Stimulated activated CD8-positive, alpha-beta memory T cell treated with anti-CD3 and anti-CD28 coated beads, Interleukin-4, amount 100 ng/mL, for 1 hour (primary cell): ENCODE measurements at places on chromosomes 1 and 21.

- DNase-seq = no peak
These were observed 130.2 kb downstream of the LMX1A start for GRCh38 chr1:165226326-165226725.

GRCh38 chr21:36663033-36663855 is 35.7 kb upstream of the SIM2 start:
- DNase-seq = no peak

GRCh38 chr1:204495078-204495753 is 611 bp upstream of the PIK3C2B start:
- no peak for DNase-seq

DNA sequence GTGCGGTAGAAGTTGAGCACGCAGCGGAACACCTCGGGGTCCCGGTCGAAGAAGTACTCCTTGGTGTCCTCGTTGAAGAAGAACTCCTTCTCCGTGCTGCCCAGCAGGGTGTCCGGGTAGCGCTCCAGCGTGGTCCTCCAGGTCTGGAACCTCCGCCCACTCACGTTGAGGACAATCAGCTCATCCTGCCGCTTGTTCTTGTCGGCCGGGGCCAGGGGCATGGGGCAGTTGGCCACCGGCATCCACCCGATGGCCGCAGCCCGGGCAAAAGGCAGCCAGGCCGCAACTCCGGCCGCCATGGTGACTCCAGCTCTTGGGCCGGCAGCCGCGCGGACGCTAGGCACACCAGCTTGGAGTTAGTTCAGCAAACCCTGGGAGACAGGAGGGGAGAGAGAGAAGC is 7.0 kb downstream of the KCND3 start:
- DNase-seq = no peak

GRCh38 chr1:24859063-24860010 is 70.7 kb downstream of the RUNX3 start:
- no peak for DNase-seq

DNA sequence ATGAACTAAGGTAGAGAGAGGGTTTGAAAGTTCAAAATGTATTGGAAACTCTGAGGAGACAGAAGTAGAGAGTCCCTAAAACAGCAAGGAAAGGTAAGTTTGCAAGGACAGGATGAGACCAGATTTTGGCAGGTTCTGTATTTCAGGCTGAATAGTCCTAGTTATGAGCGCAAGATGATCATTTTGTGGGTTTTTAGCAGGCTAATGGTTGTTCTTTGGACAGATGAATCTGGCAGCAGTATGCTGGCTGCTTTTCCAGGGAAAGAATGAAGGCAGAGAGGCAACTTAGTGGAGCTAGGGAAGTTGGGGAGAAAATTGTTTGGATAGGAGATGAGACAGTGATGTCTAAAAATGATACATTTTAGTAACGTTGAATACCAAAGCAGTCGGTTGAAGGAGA is 243.5 kb upstream of the NRIP1 start:
- DNase-seq = no peak

DNA sequence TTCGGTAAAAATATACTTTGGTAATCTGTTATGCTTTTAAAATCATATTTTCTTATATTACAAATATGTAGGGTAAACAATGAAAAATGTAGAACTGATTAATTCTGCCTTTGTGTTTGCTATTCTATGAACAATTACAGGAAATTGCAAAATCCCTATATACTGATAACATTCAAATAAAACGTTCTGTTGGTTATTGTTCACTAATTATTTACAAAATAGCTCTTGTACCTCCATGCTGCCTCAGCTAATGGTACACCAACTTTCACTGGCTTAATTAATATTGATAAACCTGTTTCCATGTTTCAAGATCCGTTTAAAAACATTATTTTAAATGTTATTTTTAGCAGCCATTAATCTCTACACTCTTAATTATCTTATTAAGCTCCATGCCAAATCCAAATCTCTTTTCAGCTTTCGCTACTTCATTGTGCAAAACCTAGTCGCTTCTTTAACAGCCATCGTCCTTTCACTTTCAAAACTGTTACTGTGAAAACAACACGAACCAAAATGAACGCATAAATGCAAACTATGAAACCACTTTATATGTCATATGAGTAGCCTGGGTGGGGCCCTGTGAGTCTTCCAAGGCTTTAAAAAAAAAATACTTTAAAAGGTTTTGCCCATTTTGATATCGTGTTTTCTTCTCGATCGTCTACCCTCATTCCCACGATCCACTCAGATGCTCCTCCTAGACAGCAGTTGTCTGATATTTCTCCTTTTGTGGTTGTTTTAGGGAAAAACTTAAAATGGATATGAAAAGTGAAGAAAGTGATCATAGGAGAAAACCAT is 807.1 kb downstream of the USP25 start:
- no peak for DNase-seq

DNA sequence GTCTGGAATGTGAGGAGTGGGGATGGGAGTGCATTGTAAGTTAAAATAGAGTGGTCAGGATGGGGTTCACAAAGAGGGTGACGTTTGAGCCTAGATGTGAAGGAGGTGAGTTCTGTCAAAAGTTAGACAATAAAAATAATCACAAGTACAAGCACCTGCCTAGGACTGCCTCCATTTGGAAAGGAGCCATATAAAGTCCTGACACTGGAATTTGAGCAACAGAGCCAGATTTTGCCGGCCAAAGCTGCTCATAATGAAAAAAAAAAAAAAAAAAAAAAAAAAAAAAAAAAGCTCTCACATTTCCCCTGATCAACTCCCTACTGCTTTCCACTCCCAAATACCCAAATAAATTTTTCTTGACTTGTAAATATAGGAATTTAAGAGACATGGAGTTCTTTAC is 4.1 kb downstream of the PALMD start:
- no peak for DNase-seq

- no peak for DNase-seq
These were observed 6.2 kb upstream of the FYB2 start for GRCh38 chr1:56825436-56825835.

DNA sequence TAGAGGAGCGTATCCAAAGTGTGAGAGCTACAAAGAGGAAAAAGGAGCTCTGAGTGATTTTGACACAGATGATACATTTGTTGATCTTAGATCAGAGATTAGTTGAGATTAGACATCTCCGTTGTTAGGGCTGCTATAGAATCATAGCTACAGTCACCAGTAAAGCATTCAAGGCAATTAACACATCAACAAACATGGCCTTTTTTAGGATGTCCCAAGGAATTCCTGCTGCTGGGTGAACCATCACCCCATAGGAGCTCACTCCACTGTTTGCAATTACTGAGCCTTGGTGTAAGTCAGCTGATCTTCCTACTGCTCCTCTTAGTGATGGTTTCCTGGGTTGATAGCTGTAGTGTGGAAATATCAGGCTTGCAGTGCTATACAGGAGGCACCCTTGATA is 6.7 kb upstream of the RSRP1 start:
- DNase-seq = no peak

DNA sequence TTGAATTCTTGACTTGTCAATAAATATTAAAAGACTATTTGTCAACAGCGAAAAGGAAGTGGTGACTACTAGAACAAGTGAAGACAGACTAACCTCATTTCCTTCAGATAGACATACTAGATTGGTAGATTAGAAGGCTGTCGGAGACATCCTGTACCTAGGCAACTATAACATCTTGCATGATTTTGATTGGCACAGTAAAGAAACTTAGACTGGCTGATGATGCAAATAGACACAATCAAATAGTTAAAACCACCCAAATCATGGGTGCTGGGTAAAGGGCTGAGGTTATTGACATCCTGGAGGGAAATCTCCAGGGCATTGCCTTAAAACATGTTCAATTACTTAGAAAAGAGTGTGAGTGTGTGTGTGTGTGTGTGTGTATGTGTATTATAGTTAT is 85.9 kb upstream of the EDEM3 start:
- no peak for DNase-seq

DNA sequence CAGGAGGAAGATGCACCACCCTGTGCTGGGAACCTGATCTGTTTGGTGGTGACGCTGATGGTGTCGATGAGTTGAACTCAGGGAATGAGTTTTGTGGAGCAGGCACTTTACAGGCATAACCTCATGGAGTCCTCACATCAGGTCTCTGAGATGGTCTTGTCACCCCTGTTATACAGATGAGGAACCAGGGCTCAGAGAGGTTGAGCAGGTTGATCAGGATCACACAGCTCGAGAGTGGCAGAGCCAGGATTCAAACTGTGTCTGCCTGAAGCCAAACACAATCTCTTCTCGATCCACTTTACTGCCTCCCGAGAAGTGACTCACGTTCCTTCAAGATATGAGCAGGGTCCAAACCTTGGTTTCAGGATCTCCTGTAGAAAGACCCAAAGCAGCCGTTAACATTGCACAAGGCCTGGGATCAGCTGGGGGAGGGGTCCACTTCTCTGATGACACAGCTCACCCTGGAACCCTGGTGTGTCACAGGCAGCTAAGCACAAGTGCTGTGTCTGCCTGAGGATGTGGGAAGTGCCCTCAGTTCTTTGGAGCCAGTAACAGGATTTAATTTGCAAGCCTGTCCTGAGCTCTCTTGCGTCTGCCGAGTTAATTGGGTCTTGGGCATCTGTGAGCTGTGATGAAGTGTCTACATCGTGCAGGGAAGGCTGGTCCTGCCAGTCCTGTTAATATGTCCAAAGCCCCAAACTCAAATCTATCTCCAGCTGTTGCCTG is 65.4 kb upstream of the STUM start:
- DNase-seq = no peak

- DNase-seq = no peak
These were observed 4.8 kb downstream of the KCNA2 start for GRCh38 chr1:110601332-110601731.

GRCh38 chr1:62175568-62176179 is 19.0 kb upstream of the L1TD1 start:
- no peak for DNase-seq

DNA sequence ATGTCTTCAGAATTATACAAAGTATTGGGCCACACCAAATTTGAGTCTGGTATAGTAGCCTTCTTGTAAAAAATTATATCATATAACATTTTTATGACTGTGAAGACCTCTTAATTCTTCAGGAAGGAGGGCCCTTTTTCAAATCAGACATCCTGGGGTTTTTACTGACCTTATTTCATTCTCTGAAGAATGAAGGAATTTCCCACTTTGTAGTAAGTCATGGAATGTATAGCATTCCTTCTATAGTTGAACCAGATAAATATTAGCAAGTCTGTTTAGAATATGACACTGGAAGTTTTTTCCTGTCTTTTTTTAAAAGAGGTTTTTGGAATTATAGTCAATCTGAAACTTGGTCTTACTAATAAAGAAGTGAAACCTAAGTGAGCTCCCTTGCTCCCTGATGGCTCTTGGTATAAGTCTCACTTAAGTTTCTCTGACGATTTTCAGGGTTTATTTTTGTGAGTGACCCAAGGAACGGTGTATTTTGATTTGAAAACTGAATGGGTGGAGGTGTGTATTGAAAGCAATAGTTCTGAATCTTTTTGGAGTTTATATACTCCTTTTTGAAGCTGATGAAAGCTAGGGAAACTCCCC is 23.7 kb downstream of the SNX27 start:
- no peak for DNase-seq

- no peak for DNase-seq
These were observed 36.5 kb downstream of the PUM1 start for GRCh38 chr1:31029026-31029425.

DNA sequence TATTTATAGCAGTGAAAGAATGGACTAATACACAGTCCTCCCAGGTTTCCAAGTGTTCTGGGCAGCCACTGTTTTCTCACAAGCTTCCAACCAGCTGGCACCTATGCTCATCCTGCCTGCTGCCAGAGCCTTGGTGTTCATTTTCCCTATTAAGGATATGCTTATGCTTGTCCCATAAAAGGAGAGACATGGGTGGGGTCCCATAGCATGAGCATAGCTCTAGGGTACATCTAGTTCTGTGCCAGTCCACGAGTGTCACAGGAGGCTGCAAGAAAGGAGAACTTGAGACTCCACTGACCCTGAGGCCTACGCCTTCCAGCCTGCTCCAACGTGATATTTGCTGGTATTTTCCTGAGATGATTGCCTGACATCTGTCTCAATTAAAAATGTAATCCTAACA is 192.4 kb upstream of the PTGFR start:
- DNase-seq = no peak

DNA sequence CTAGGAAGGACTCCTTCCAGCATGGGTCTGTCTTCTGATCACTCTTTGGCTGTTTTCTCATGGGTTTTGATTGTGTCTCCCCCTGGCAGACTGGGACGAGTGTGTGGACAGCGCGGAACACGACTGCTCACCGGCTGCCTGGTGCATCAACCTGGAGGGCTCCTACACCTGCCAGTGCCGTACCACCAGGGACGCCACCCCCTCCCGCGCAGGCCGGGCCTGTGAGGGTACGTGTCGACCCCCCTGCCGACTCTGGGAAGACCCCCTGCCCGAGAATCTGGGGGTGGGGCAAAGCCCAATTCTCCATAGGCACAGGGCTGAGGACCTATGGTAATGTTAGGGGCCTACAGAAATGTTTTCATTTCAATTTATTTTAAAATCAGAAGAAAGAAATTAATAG is 38.4 kb downstream of the UMODL1 start:
- DNase-seq = no peak

DNA sequence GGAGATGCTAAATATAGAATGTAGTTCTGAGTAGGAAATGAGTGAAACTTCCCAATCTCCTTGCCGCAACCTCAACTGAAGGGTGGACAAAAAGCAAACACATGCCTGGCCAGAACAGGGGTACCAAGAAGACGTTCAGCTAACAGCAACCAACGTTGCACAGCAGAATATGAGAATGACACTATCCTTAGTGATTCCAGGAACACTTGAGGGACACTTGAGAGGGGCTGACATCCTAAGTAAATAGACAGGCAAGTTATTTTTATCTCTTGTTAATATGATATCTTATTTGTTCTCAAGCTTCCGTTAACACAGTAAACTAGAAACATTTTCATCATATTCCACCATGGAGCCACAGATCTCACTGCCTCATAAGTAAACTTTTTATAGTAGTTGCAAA is 908 bp downstream of the KRTAP19-1 start:
- DNase-seq = no peak

- DNase-seq = no peak
These were observed 3.4 kb upstream of the RGS16 start for GRCh38 chr1:182607566-182607965.

GRCh38 chr1:155077346-155077745 is 1.3 kb upstream of the EFNA3 start:
- no peak for DNase-seq

DNA sequence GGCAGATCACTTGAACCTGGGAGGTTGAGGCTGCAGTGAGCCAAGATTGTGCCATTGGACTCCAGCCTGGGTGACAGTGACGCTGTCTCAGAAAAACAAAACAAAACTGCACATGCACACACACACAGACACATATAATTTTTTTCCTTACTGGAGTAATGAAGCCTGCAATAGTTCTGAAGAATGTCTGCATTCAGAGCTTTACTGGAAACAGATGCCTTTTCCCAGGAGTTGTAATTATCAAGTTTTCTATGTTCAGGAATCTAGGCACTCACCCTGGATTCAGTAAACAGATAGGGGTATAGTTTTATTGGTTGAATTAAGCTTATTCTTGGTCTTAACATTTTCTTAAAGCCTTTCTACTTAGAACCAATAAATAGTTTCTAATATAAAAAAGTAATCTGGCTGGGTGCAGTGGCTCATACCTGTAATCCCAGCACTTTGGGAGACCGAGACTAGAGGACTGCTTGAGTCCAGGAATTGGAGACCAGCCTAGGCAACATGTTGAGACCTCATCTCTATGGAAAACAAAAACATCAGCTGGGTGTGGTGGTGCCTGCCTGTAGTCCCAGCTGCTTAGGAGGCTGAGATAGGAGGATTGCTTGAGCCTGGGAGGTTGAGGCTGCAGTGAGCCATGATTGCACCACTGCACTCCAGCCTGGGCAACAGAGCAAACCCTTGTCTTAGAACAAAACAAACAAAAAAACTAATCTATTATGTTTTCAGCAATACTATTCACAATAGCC is 15.8 kb downstream of the SPEN start:
- no peak for DNase-seq

GRCh38 chr1:96365596-96366390 is 355.8 kb upstream of the PTBP2 start:
- DNase-seq = no peak
